ENCODE measurements at places on chromosomes 6 and 20. TPM values are rescaled to one million over a fixed set of nuclear protein-coding genes. Genes with fewer than 3 reads are reported as not detected.

The MAS1 gene
- total RNA-seq: 0.39 TPM

The SLC35D3 gene
- total RNA-seq: not detected

The TMEM244 gene
- total RNA-seq: not detected

The RSPH9 gene
- 6.1 TPM for total RNA-seq

The TXLNB gene
- 4.1 TPM for total RNA-seq

The FILIP1 gene
- 2.7 TPM for total RNA-seq

The ZNF391 gene
- total RNA-seq: 12.5 TPM

DNA sequence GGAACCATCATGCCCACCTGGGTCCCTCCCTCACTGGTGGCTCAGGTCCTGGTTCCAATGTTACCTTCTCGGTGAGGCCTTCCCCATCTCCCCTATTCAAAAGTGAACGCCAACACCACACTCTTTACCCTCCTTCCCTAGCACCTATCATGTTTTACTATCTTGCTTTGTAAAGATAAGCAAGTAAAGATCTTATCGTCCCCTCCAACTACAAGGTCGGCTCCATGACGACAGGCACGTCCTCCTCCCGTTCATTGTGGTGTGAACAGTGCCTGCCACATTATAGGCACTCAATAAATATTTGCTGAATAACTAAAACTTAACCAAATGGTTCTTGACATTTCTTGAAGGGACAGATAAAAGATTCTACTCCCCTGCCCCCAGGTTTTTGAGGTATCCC is 147.1 kb downstream of the PREX1 start:
- no peaks in the 10 kb centered on the region for H3K36me3 ChIP-seq
- no peaks in the 10 kb centered on the region for H3K27me3 ChIP-seq
- H3K27ac ChIP-seq: no peak overlapping the region

- H3K27me3 ChIP-seq: no peaks in the 10 kb centered on the region
- no peaks in the 10 kb centered on the region for H3K36me3 ChIP-seq
- DNase-seq: no peak
These were observed 14.4 kb downstream of the KPNA5 start for GRCh38 chr6:116695401-116695800.

DNA sequence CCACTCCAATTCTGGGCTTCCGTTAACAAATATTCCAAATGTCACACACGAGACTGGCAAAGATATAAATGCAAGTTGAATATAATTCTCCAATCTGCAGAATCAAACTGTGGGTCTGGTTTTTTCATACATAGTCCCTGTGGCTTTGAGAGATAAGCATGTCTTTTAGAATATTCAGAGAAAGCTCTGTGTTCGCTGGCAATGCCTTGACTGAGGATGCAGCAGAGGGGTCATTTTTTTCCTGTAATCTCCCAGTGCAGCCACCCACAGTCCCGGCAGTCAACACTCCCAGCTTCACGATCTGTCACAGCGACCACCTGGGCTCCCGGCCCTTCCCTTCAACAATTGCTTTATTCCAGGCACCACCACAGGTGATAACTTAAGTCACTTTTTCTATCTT is 30.5 kb downstream of the MUC22 start:
- no peaks in the 10 kb centered on the region for H3K27me3 ChIP-seq

DNA sequence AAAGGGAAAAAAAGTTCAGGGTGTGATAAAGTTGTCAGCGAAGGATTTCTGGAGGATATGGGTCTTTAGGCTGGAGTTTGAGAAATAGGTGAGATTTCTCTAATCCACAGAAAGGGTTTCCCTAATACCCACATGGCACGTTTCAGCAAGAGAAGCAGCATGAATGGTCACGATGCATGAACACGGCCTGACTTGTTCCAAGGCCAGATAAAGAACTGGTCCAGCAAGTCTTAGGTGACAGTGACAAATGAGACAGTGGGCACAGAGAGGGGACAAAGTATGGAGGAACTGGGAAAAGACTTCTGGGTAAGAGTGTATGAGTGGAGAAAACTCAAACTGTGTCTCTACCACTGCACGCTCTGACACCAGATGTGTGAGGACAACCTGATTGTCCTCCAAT is 262.0 kb upstream of the FOXQ1 start:
- no peak overlapping the region for H3K4me3 ChIP-seq
- no peaks in the 10 kb centered on the region for H3K27me3 ChIP-seq
- H3K36me3 ChIP-seq: no peaks in the 10 kb centered on the region

GRCh38 chr20:51966296-51966971 is 164.1 kb upstream of the SALL4 start:
- no peaks in the 10 kb centered on the region for H3K27me3 ChIP-seq
- H3K4me3 ChIP-seq: no peak overlapping the region
- no peaks in the 10 kb centered on the region for H3K36me3 ChIP-seq
- H3K27ac ChIP-seq: no peak overlapping the region

GRCh38 chr6:134956032-134956431 is 6.1 kb upstream of the ALDH8A1 start:
- no peaks in the 10 kb centered on the region for H3K27me3 ChIP-seq
- H3K36me3 ChIP-seq: no peaks in the 10 kb centered on the region
- H3K27ac ChIP-seq: no peak overlapping the region
- DNase-seq: no peak
- H3K4me1 ChIP-seq: no peaks in the 10 kb centered on the region
- no peak overlapping the region for H3K4me3 ChIP-seq

GRCh38 chr20:34343458-34344211 is 19.4 kb upstream of the ITCH start:
- no peak overlapping the region for H3K27ac ChIP-seq
- no peaks in the 10 kb centered on the region for H3K27me3 ChIP-seq
- no peaks in the 10 kb centered on the region for H3K4me1 ChIP-seq

GRCh38 chr6:154951345-154952200 is 43.5 kb upstream of the TIAM2 start:
- no peaks in the 10 kb centered on the region for H3K36me3 ChIP-seq
- no peak for DNase-seq
- H3K27ac ChIP-seq: no peak overlapping the region
- no peaks in the 10 kb centered on the region for H3K27me3 ChIP-seq
- no peak overlapping the region for H3K4me3 ChIP-seq

DNA sequence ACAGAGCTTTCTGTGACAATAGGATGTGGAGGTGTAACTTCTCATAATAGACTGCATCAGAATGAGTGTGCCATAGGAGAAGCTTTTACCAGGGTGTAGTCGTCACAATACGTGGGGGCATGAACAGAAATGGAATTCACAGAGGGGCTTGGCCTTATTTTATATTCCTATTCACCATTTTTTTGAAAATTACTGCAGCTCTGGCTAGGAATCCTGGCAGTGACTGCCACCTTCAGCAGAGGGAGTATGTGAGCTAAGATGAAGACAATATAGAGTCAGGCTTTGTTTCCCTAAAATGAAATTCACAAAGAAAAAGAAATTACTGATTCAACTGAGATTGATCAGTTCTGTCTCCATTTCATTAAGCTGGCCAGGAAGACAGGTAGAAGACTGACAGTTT is 13.9 kb downstream of the TOMM6 start:
- no peak overlapping the region for H3K4me3 ChIP-seq
- H3K27me3 ChIP-seq: no peaks in the 10 kb centered on the region
- H3K27ac ChIP-seq: no peak overlapping the region
- H3K36me3 ChIP-seq: no peaks in the 10 kb centered on the region

DNA sequence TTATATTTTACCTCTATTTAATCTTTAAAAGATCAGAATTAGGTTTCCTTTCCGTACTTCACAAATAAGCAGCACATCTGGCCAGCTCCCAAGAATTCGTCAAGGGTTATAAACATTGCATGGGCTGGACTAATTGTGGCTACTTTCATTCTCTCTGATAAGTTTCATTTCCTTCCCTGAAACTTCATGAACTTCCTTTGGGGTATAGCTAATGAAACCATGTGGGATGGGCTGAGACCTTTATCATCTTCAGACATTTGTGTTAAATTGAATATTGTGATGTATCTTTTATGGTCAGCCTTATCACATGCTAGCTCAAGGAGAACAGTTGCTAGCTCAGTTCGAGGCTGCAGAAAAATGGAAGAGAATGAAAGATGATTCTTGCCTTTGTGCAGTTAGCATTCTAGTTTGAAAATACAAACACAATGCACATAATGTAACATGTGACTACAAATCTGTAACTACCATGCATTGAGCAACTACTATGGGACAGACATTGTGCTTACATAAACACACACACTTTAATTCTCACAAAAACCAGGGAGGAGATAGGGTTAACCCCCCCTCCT is 1.7 kb upstream of the GMPR start:
- no peaks in the 10 kb centered on the region for H3K27me3 ChIP-seq
- H3K4me1 ChIP-seq: peaks cover 35% of the 10 kb centered on the region
- no peaks in the 10 kb centered on the region for H3K36me3 ChIP-seq

GRCh38 chr20:41524980-41525613 is 93.1 kb downstream of the CHD6 start:
- H3K27ac ChIP-seq: no peak overlapping the region
- H3K36me3 ChIP-seq: no peaks in the 10 kb centered on the region
- peak; percentile 85 for DNase-seq
- H3K4me1 ChIP-seq: peaks cover 13% of the 10 kb centered on the region
- no peak overlapping the region for H3K4me3 ChIP-seq

DNA sequence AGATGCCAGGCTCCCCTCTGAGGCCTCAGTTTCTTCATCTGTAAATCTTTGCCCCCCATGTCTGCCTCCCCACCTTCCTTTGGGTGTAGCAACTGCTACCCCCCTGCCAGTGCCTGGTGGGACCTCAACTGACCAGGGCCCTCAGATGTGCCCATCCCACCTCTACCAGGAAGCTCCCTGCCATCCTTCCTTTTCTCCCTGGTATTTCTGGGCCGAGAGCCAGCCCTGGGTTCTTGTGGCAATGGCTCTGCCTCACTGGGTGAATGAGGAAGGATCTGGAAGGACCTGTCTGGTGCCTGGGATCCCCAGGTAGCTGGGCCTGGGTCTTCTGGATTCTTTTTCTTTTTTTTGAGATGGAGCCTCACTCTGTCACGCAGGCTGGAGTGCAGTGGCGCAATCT is 141.1 kb upstream of the RNF24 start:
- no peaks in the 10 kb centered on the region for H3K27me3 ChIP-seq
- H3K36me3 ChIP-seq: no peaks in the 10 kb centered on the region
- H3K4me1 ChIP-seq: peaks cover 15% of the 10 kb centered on the region
- DNase-seq: no peak
- H3K4me3 ChIP-seq: no peak overlapping the region
- H3K27ac ChIP-seq: no peak overlapping the region

GRCh38 chr20:19712721-19713260 is 45.3 kb upstream of the RIN2 start:
- no peak overlapping the region for H3K4me3 ChIP-seq
- H3K4me1 ChIP-seq: peaks cover 4% of the 10 kb centered on the region
- no peak for DNase-seq
- H3K27me3 ChIP-seq: no peaks in the 10 kb centered on the region

- no peaks in the 10 kb centered on the region for H3K4me1 ChIP-seq
- no peaks in the 10 kb centered on the region for H3K27me3 ChIP-seq
- no peaks in the 10 kb centered on the region for H3K36me3 ChIP-seq
- DNase-seq: no peak
These were observed 334.1 kb downstream of the BCKDHB start for GRCh38 chr6:80440496-80441115.

DNA sequence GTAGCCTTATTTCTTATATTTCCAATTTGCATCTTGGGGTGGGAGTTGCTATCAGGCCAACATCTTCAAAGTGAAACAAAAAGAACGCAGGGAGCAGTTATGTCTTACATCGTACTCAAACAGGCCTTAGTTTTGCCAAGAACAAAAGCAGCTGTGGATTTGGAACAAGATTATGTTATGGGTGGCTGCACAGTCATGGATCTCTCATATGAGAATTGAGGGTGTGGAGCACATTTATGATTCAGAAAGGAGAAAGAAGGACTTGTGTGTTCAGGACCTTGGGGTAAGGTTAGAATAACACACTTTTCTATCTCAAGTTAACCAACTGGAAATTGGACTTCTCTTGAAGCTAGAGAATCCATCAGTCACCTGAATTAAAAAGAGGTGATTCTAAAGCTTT is 259.9 kb downstream of the FOXA2 start:
- no peak overlapping the region for H3K27ac ChIP-seq
- H3K36me3 ChIP-seq: no peaks in the 10 kb centered on the region
- DNase-seq: no peak
- no peaks in the 10 kb centered on the region for H3K4me1 ChIP-seq
- no peaks in the 10 kb centered on the region for H3K27me3 ChIP-seq
- H3K4me3 ChIP-seq: no peak overlapping the region

DNA sequence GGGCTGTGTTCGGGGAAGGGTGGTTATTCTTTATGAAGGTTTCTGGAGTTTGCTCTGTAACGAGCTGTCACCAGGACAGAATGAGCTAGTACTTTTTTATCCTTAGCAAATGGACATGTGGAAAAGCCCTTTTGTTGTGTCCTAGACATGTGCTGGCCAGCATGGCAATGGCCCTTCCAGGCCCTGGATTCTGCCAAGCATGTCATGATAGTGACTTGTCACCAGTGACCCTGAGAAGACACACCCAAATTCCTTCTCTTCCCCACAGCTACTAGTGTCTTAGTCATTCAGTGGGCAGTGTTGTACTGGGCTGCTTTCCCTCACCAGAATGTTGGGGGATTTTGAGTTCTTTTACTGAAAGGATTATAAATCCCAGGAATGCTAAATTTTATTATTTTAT is 74.0 kb upstream of the XRN2 start:
- no peaks in the 10 kb centered on the region for H3K4me1 ChIP-seq
- H3K36me3 ChIP-seq: no peaks in the 10 kb centered on the region
- no peak for DNase-seq

GRCh38 chr6:154249499-154250298 is 106.9 kb downstream of the IPCEF1 start:
- no peaks in the 10 kb centered on the region for H3K36me3 ChIP-seq
- no peak for DNase-seq
- H3K4me3 ChIP-seq: no peak overlapping the region
- no peaks in the 10 kb centered on the region for H3K27me3 ChIP-seq
- H3K4me1 ChIP-seq: no peaks in the 10 kb centered on the region

DNA sequence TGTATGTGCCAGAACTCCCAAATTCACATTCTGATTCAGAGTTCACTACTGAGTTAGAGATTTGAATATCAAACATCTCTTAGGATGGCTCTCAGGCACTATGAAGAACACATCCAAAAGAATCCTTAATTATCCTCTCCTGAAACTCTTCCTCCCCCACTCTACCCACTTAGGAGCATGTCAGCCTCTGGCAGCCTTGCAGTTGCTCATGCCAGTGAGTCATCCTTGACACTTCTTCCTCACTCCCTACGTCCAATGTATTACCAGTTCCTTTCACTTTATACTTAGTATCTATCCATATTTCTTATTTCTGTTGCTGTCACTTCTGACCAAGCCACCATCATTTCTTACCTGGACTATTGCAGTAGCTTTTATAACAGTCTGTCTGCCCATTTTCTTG is 192.0 kb upstream of the IMPG1 start:
- no peaks in the 10 kb centered on the region for H3K27me3 ChIP-seq
- no peak overlapping the region for H3K27ac ChIP-seq
- no peak for DNase-seq
- no peak overlapping the region for H3K4me3 ChIP-seq
- H3K4me1 ChIP-seq: no peaks in the 10 kb centered on the region

- H3K27me3 ChIP-seq: no peaks in the 10 kb centered on the region
- peak; percentile 25 for DNase-seq
- no peaks in the 10 kb centered on the region for H3K36me3 ChIP-seq
These were observed 73.8 kb upstream of the ISM1 start for GRCh38 chr20:13147071-13147963.

- no peaks in the 10 kb centered on the region for H3K4me1 ChIP-seq
- no peaks in the 10 kb centered on the region for H3K36me3 ChIP-seq
- no peak for DNase-seq
- no peak overlapping the region for H3K4me3 ChIP-seq
These were observed 232.4 kb upstream of the FOXQ1 start for GRCh38 chr6:1079525-1079924.
